ENCODE measurements at places on chromosomes 5 and 9. TPM values are rescaled to one million over a fixed set of nuclear protein-coding genes. Genes with fewer than 3 reads are reported as not detected.

GRCh38 chr5:176812269-176813259 lies 2.2 kb downstream of the UNC5A start:
- DNase-seq, result no peak

GRCh38 chr9:123871781-123872180 lies 58.1 kb downstream of the DENND1A start:
- DNase-seq, result no peak

- DNase-seq, result no peak
Measured at GRCh38 chr5:126503602-126504104, 80.4 kb downstream of the GRAMD2B start.

DNA sequence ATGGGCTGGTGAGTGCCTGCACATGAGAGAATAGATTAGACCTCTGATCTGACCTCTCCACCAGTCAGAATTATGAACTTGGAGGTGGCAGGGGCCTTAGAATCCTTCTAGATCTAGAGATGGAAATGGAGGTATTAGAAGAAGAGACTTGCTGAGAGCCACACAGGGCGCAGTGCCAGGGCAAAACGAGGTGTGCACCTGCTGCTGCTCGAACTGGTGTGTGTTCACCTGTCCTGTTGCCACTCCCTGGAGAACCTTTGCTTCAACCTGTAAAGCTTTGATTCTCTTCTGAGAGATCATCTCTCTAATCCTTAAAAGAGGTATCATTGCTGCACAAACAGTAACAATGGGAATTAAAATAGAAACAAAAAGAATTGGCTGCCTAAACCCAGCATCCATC lies 24.9 kb downstream of the FRMPD1 start:
- DNase-seq, result no peak

DNA sequence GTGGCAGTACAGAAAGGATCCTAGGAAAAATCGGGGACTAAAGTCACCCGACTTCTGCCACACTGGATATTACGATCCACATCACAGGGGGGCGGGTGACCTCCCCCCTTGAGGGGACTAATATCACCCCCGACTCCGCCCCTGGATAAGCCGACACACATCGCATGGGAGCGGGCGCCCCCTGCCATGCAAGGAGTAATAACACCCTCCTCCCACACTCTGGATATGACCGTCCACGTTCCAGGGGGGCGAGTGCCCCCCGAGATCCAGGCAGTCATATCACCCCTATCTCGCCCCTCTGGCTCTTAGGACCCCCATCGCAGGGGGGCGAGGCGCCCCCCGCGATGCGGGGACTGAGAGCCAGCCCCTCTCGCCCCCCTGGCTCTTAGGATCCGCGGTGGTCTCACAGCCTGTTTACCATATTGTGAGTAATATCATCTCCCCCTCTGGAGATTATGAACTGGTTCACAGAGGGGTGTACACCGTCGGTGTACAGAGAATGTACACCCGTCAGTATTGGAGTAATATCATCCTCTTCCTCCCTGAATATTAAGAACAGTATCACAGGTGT lies 423.0 kb downstream of the DIRAS2 start:
- DNase-seq, result no peak

GRCh38 chr5:168706655-168707069 lies 127.5 kb upstream of the PANK3 start:
- DNase-seq, result peak; percentile 16

DNA sequence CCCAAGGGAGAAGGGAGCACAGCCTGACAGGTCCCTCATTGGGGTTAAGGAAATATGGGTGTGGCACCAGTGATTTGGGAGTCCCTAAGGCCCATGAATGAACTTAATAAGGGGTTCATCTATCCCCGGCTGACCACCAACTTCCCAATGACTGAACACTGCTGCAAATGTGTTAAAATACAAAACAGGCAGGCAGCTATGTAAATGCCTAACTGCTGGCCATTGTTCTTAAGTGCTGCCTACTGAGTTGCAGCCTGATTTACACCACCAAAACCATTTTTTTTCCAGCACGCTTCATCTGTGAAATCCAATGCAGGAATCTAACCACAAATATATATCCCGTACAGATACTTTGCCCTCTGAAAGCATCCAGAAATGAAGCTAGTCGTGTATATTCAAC lies 478.5 kb downstream of the PTPRD start:
- no peak for DNase-seq

DNA sequence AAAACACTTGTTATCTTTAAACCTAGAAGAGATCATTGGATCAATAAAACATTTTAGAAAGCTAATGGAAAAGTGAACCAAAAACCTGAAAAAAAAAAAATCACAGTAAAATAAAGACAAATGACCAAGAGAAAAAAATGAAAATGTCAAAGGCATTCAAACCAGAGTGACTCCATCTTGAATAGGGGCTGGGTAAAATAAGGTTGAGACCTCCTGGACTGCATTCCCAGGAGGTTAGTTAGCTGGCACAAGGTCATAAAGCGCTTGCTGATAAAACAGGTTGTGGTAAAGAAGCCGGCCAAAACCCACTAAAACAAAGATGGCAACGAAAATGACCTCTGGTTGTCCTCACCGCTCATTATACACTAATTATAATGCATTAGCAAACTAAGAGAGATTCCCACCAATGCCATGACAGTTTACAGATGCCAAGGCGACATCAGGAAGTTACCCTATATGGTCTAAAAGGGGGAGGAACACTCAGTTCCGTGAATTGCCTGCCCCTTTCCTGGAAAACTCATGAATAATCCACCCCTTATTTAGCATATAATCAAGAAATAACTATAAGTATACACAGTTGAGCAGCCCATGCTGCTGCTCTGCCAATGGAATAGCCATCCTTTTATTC lies 116.7 kb upstream of the NEK6 start:
- no peak for DNase-seq

DNA sequence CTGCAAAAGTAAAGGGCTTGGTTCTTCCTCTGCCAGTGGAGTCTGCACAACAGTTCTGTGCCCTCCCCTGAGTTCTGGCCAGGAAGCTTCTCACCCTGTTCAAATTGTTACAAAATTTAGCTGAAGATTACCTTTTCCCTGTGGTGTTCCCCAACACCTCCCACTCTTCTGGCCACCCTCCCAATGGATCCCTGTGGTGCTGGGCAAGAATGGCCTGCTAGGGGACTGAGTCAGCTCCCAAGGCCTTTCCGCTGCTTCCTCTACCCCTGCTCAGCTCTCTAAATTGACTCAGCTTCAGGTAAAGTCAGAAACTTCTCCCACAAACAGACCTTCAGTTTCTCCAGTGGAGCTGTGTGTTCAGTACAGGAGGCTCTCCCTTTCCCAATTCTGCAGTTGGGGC lies 186.0 kb downstream of the NR2F1-AS1 start:
- no peak for DNase-seq

SPATA31D4 gene
- not detected for total RNA-seq

CCNG1 gene
- 89.4 TPM for total RNA-seq

DMRTA1 gene
- not detected for total RNA-seq

ITGA2 gene
- total RNA-seq, result 1.5 TPM

CDH9 gene
- total RNA-seq, result not detected

PDE8B gene
- total RNA-seq, result 0.05 TPM

Data from activated T-helper 2 cell treated with anti-CD3 and anti-CD28 coated beads, Interferon-gamma antibody, Interleukin-2, Interleukin-4, amounts not matched to agents 10 μg/mL and 5 μg/mL and 100 μg/mL, durations not matched to agents 14 hours and 24 hours and 36 hours (primary cell).